Motor neuron (in vitro differentiated cells): ENCODE measurements at places on chromosomes 6 and 20.
A peak's percentile ranks its signal among the peaks of the same experiment; 100 is the strongest.

- ATAC-seq, result peak; percentile 91
Measured at GRCh38 chr6:40485300-40485699, 101.9 kb downstream of the LRFN2 start.

GRCh38 chr6:157273756-157274470, 49.4 kb downstream of the TMEM242 start:
- ATAC-seq, result peak; percentile 16

- peak; percentile 64 for ATAC-seq
Measured at GRCh38 chr6:35500782-35501181, 3.9 kb upstream of the TEAD3 start.

DNA sequence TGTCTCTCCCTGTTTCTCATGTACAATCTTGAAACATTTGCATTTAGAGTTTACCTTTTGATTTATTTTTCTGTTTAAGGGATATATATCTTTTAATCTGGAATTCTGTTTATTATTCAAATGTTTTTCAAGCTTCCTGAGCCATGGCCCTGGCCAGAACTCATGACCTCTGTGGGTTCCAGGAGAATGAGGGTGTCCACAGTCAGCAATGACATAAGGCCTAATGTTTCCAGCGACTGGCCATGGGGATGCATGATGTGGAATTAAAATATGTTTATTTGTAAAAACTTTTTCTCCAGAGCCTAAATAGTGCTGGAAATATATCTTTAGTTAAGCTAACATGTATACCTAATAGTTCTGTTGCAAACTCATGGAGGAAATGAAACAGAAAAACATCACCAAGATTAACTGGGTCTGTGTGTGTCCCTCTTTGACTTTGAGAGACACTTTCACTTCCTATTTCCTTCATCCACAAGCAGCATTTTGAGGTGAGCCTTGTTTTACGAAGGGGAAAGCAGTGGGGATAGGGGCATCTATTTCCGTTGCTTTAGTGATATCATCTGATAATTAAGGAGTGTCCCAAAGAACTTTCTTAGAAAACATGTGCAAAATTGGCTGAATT, 87.6 kb downstream of the SMOC2 start:
- no peak for ATAC-seq

DNA sequence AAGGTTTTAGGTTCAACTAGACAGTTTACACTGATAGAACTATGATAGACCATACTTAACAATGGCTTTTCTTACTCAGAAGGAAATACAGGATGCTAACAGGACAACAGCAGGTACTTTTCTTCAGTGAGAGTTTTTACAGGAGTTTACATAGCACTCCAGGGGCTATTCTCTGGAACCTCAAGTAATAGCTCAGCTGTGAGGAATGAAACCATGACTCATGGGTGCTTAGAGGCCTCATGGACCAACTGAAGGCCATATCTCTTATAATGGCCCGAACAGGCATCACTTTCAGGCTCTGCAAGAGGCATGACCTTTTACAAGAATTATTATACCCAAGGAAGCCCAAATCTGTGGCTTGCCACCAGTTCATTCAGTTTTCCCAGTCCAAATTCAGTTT, 31.8 kb downstream of the TREML1 start:
- no peak for ATAC-seq

GRCh38 chr6:83605517-83605916, 93.2 kb downstream of the PRSS35 start:
- no peak for ATAC-seq

- ATAC-seq, result peak; percentile 33
Measured at GRCh38 chr20:63738687-63739129, 868 bp upstream of the SLC2A4RG start.

DNA sequence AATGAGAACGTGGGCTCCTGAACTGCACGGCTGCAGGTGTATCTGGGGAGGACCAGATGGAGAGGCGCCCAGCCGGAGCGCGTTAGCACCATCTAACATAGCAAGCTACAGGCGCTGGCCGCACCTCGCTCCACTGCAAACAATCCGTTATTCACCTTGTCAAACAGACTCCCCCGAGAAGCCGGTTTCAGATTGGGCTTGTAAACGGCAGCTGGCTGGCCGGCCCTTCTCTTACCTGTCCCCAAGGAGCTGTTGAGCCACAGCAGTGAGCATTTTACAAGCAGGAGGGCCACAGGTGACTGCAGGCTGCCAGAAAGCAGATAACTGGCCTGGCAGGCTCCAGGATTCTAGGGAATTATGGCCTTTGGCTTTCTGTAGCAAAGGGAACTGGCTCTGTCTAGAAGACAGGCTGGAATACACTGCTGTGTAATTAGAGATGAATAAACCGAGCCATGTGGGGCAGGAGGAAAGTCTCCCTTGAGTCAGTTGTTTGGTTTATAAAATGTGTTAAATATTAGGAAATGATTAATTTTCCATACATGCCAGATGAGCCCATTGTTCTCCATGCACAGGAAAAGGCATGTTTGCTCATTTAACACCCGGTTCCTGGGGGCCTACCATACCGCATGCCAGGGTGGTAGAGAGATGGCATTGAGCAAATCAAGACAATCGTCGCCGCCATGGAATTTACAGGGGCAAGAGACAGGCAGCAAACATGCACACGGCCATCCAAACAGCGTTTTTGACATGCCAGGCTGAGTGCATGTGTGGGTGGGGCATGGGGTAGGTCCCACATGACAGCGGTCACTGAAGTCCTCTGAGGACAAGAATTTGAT, 159.3 kb downstream of the NFATC2 start:
- ATAC-seq, result peak; percentile 86

GRCh38 chr20:43731927-43732326, 5.1 kb upstream of the GTSF1L start:
- no peak for ATAC-seq

- ATAC-seq, result no peak
Measured at GRCh38 chr6:109910571-109910970, 67.5 kb upstream of the GPR6 start.

DNA sequence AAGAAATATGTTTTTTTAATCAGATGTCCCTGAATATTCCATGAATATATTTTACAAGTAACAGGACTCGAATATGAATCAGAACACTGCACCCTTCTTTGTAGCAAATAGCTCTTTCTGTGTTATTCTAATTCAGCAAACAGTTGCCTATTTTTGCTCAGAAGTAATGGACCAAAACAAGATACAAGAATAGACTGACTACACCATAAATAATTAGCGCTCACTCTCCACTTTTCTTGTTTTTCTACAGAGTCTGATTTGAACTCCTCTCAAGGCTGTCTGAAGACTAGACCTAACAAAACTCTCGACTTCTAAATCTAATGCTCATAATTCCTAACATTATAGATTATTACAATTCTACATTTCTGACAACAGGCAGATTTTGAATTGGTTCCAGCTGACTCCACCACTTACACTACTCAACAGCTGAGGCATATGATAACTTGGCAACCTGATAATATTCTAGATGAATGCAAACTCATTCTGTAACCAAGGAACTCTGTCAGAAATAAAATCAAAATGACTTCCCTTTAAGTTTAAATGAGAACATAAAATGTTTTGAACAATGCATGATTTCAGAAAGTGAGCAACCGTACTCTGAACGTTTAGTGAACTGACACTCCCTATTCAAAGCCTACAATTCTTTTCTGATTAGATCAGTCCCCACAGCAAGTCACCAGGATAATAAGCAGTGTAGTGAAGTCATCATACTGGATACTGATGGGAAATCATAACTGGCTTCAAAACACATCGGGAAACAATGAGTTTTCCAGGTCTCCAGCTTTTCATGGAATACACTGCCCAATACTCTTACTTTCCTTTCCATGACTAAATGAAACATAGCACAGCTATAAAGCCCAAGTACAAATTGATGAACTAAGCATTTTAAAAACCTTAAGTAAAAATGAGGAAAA, 114.2 kb upstream of the BEND6 start:
- ATAC-seq, result no peak

- no peak for ATAC-seq
Measured at GRCh38 chr6:155970876-155971708, 515.5 kb upstream of the NOX3 start.

- no peak for ATAC-seq
Measured at GRCh38 chr6:72783666-72784065, 161.8 kb downstream of the KCNQ5 start.

GRCh38 chr6:43493833-43494232, 16.3 kb downstream of the LRRC73 start:
- no peak for ATAC-seq

DNA sequence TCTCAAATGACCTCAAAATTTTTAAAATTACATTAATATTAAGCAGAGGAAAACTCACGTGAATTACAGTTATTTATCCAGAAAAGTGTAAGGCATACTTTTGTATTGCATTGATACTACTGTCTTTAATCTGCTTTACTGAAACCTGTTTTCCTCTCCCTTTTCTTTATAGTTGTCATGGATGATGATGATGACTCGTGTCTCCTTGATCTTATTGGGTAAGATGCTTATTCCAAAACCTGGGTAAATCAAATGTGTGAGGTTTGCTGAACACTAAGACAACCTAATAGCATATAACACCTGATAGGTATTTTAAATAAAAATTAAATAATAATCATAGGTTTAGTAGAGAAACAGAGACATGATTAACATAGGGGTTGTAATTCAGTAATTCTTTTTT, 40.0 kb downstream of the BICRAL start:
- ATAC-seq, result no peak

DNA sequence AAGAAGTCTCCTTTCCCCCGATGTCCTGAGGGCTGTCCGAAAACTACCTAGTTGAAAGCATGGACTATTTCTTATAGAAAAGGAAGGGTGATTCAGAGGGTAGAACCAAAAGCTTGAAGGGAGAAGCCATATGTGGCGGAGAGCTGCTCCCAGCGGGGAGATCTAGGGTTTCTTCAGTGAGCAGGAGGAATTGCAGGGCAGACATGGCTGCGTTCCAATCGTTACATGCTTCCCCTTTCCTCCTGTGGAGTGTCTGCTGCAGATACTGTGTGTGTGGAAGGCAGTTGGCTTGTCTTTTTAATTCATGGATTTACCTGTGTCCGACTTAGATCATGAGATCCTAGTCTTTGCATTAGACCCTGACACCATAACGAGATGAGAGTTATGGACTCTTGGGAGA, 799.5 kb downstream of the QKI start:
- no peak for ATAC-seq

- ATAC-seq, result no peak
Measured at GRCh38 chr6:47209632-47210031, 100.1 kb downstream of the TNFRSF21 start.

GRCh38 chr6:143111443-143111842, 50.8 kb downstream of the AIG1 start:
- no peak for ATAC-seq

DNA sequence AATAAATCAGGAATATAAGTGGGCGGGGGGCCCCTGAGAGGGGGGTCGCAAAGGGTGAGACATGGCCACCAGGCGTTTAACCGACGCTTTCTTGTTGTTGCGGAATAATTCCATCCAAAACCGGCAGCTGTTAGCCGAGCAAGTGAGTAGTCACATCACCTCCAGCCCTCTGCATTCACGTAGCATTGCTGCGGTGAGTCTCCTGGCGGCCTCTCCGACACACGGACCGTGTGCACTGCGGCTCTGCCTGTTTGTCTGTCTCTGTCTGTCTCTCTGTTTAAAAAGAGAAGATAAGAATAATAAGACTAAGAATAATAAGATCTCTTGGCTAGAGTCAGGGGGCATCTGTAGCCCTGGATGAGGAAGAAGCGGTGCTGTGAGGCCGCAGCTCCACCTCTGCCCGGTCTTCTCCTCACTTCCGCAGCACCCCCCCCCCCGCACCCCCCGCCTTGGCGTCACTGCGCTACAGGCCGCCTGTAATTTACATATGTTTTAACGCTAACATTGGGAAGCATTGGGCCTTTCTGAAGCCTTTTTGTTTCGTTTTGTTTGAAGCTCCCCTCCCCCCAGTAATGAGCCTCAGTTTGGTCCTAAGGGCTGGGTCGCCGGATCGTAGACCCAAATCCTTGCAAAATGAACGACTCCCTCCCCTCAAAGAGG, 993 bp downstream of the STX16 start:
- ATAC-seq, result peak; percentile 12

DNA sequence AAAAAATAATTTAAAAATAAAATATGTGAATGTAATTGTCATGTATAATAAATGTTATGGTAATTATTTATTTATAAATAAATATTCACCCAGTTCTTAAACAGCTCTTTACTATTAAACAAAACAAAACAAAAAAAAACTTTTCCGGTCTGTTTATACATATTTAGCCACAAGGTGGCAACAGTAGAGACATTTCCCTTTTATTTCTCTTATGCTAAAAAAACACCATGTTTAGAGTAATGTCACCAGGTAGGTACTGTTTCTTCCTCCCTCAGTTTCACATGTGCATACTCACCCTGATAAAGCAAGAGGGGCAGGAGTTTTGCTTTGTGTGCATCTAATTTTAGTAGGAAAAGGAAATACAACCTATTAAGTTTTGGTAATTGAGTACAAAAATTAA, 610.4 kb upstream of the IMPG1 start:
- ATAC-seq, result no peak

- ATAC-seq, result no peak
Measured at GRCh38 chr20:53555081-53555480, 38.6 kb downstream of the ZNF217 start.

DNA sequence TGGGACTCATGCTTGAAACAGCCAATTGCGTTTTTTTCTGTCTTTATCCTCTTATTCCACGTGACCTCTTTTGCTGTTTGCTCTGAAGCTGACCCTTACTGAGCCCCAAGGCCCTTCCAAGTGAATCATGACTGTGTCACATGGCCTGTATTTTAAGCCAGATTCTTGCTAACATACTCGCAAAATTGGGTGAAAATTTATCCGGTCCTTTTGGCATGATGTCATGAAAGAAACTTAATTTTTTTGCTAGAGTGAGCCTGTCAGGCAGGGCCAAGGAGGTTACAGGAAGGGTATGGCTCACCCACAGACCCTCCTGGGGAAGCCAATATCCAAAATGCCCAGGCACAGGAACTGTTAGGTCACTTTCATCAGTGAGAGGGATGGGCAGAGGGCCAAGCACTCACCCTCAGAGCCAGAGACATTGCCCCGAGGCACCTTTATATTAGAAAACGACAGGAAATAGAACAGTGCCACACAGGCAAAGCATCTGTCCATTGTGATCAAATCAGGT, 296.7 kb downstream of the CDH26 start:
- ATAC-seq, result no peak

DNA sequence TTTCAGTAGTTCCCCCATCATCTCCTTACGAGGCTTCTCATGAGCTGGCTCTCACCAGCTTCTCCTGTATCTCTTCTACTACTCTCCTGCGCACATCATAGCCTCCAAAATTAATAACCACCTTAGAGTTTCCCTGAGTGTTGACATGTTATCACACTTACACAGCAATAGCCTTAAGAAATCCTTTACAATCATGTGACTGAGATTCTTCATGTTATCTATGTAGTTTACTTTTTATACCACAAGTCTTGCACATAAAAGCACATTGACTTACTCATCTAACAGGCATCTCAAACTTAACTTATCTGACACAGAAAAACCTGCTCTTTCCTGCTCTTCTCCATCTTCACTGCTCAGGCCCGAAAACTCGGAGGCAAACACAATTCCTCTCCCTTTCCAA, 103.7 kb upstream of the TAB2 start:
- ATAC-seq, result no peak

DNA sequence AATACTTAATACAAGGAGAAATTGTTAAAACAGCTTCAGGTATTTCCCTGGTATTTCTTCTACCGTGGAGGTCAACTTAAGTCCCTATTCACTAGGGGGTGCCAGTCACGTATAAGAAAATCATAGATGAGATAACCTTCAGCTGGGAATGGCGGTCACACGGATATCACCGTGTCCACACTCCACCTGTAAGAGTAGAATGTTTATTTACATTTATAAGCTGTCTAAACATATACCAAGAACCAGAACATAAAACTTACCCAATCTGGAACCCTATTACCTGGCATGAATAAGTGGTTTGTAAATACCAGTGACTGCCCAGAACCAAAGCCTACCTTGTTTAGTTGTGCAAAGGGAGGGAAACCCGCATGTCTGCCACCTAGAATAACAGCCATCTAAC, 1.9 kb upstream of the ELOVL4 start:
- no peak for ATAC-seq
